ENCODE measurements at places on chromosomes 2 and 18.

GRCh38 chr18:32629981-32630700 is 142.7 kb downstream of the KLHL14 start:
- DNase-seq: no peak

- DNase-seq: no peak
Observed at GRCh38 chr2:46479265-46479664, at the start of gene TMEM247. TSS of gene TMEM247 (plus strand) at chr2:46479565.

DNA sequence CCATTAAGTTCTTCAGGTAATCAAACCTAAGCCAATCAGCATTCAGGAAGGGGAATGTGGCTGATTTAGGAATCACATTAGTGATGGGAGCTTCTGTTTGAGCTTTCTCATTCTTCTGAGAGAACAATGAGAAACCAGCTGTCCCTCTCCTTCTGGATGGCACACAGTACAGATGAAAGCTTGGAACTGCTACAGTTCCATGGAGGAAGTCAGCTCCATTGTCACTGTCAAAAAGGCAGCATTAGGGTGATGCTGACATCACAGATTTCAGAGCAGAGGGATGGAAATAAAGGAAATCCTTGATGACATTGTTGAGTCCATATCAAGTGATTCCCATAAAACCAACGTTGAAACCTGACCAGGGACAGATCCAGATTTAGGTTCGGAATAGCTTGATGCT is 36.1 kb upstream of the ACYP2 start:
- DNase-seq: no peak

- no peak for DNase-seq
Observed at GRCh38 chr2:233740870-233741269, 12.0 kb downstream of the UGT1A3 start.

DNA sequence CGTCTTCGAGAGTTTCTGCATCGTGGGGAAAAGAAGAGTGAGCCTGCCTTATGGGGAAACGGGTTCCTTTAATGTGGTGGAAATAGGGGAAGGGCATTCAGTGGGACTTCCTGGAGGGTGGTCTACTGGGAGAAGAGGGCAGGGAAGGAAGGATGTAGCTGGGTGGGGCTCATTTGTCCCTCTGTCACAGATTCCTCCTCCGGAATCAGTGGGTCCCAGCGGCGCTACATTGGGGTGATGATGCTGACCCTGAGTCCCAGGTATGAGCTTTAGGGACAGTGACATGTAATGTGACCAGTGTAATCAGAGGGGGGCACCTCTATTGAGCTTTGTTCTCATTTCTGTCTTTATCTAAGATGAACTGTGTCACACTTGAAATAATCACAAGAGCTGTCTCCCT is 1.9 kb downstream of the HTRA2 start:
- DNase-seq: no peak

DNA sequence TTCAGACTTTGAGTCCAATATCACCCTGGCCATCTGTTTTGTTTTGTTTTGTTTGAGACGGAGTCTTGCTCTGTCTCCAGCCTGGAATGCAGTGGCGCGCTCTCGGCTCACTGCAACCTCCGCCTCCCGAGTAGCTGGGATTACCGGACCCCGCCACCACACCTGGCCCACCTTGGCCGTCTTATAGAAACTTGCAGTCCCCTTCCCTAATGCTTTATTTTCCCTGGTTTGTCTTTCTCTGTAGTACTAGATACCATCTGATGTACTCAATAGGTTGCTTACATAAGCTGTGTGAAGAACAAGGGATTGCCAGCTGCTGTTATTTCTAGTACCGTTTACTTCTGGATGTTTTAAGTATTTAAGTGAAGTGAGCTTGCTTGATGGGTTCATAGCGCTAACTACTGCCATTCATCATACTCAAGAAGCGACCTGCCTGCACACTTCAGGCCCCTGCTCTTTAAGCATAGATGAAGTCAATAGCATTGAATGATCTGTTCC is 1.2 kb downstream of the RPL31 start:
- no peak for DNase-seq

DNA sequence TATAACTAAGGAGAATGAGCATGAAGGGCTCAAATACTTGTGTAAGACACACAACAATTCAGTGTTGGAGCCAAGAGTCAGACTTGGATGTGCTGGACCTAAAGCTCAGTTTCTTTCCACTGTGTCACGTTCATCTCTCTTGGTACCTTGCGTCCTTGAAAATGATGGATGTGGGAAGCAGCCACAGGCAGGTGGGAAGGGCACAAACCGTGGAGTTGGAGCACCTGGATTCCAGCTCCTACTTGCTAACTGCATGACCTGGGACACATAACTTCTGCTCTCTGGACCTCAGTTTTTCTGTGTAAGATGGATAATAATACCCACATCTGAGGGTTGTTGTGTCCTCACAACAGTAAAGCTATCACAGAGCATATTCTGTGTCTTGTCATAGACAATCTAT is 53.1 kb upstream of the PPP1CB start:
- DNase-seq: no peak

DNA sequence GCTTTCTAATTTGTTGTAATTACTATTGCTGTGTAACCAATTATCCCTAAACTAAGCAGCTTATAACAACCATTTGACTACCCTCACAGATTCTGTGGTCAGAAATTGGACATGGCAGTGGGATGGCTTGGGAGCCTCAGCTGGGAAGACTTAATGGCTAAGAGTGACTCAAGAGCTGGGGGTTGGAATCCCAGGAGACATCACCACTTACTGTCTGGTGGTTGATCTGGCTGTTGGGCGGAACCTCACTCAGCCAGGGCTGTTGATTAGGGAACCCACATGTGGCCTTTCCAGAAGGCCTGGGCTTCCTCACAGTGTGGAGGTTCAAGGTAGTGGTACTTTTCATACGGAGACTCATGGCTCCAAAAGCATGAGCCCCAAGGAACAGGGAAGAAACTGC is 49.8 kb downstream of the E2F6 start:
- peak; percentile 27 for DNase-seq

GRCh38 chr2:68948710-68949109 is 4.0 kb downstream of the GKN2 start:
- no peak for DNase-seq

GRCh38 chr18:363301-364085 is 95.6 kb upstream of the THOC1 start:
- DNase-seq: no peak

- no peak for DNase-seq
Observed at GRCh38 chr2:147649998-147650397, 194.8 kb upstream of the ACVR2A start.

DNA sequence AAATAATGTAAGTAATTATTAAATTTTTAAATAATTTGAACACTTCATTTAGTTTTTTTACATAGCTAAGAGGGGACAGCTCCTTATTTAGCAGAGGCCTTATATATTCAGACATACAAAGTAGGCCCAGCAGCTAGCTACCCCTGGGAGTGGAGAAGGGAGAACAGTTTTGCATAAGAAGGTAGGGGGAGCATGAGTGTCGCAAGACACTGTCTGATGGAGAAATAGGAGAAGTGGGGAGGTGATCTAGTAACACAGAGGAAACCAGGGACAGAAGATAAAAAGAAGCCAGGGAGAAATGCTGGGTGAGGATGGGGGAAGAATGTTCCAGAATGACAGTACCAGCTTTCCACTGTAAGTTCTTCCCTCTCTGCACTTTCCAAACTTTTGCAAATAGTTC is 16.0 kb upstream of the RGPD4 start:
- DNase-seq: no peak

- DNase-seq: no peak
Observed at GRCh38 chr2:126315828-126316227, 340.1 kb upstream of the GYPC start.

DNA sequence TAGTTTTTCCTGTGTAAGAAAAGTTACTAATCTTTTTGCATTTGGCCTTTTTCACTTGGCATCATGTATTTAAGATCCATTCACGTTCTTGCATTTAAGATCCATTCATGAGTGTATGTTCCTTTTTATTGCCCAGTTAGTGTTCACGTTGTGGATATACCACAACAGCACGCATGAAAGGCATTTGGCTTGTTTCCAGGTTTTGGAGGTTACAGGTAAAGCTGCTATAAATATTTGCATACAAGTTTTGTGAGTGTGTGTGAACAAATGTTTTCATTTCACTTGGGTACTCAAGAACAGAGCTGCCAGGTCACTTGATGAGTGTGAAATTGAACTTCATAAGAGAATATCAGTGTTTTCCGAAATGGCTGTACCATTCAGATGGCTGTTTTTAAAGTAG is 121.2 kb downstream of the CCBE1 start:
- no peak for DNase-seq

DNA sequence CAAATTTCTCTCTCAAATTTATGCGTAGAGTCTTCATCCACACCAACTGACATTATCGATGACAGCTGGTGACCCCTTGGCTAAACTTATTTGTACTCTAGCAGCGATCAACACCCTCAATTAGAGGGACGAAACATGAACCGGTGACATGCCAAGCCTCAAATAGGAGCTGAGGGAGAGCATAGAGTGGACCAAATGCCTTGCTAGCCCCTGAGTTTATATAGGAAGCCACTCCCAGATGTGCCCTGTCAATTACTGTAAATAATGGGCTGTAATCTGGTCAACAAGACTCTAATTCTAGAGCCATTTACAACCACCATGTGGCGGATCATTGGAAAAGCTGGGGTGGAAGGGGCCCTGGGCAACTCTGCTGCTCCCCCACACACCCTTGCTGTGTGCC is 47.6 kb upstream of the FHL2 start:
- DNase-seq: no peak

DNA sequence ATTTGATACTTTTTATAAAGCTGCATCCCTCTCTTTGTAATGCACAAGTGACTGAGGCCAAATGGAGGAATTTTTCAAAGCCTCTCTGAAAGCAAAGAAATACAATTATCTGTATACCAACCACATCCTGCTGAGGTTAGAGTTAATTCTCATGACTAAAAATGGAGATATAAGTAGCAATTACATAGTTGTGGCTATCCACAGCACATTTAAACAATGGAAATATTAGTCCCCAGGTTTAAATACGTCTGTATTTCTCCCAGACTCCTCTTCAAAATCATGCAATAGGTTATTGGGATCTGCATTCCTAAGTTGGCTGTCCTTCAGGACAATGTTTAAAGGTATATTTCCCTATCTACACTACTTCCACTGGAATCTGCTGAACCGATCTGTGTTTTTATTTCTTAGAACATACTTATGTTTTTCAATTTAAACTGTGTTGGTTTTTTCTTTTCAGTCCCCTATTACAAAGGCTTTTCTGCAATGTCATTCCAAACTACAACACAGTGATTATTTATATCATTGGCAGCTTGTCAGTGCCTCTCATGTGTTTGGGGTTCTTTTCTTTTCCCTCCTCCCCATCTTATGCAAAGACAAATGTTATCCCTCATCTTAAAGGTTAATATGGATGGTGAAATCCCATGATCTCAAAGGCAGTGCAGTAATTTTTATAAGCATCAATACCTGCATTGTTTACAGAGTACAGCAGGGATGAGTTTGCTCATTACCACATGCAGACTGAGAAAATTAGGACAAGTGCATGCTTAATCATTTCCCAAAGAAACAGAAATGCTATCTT is 134.8 kb upstream of the FSHR start:
- no peak for DNase-seq

DNA sequence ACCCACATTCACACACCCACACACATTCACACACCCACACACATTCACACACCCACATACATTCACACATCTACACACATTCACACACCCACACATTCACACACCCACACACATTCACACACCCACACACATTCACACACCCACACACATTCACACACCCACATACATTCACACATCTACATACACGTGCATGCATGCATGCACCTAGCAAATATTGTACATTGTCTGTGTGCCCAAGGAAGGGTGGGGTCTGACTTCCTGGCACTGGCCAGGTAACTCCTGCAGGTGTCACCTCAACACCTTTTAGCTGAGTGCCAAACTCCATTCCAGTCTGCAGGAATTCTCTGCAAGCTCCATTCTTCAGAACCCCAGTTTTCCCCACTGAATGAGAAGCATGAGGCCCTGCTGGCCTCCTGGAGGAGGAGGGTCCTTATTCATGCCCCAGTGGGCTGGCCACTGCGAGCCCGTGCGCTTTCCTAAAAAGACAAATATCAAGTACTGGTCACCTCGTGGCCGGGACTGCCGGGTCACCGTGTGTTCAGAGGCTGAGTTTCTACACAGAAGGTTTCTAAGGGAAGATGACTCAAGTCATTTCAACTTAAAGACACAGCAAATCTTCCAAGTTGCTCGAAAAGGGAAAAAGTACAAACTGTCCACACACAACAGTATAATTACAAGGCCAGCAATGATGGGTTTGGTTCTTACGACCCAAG is 131.5 kb downstream of the HDAC4 start:
- no peak for DNase-seq

GRCh38 chr2:144372410-144373080 is 147.4 kb downstream of the ZEB2 start:
- no peak for DNase-seq

DNA sequence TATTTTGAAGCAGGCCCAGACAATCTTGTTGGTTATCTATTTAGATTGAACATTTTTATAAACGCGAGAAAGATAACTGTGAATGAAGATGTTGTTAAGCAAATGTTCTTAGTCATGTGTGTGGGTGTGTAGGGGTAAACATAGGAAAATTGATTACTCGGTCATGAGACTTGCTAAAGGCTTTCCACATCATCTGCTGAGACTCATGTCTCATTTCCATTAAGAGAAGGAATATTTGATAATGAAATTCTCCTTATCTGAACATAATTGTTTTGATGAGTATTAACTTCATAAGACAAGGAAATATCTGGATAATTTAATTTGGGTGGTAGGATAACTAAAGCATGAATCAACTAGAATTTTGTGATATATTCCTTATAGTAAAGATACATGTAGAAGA is 19.7 kb downstream of the CCDC102B start:
- no peak for DNase-seq

DNA sequence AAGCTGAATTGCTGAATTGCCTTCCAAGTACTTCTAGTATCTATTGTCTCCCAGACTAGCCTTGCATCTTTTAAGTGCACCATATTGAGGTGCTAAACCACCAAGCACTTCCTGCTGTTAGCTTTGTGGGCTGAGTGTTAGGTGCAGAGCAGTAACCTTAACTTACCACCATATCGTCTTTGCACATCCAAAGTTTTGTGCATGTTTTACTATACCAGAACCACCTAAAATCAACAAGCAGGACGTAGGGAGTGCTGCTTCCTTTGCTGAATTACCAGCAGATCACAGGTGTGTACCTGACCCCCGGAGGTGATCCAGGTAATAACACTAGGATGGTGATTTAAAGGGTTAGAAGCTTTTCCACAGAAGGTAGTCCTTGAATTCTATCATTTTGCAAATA is 359.9 kb upstream of the HNRNPA3 start:
- no peak for DNase-seq

GRCh38 chr18:74817576-74817975 is 219.9 kb downstream of the ZNF407 start:
- DNase-seq: no peak

- DNase-seq: no peak
Observed at GRCh38 chr18:78929516-78929915, 50.1 kb upstream of the SALL3 start.

- DNase-seq: no peak
Observed at GRCh38 chr18:75163736-75164135, 45.2 kb downstream of the PTGR3 start.

- DNase-seq: no peak
Observed at GRCh38 chr2:236507393-236508085, 62.1 kb upstream of the ACKR3 start.
